ENCODE measurements at places on chromosomes 16 and 17. TPM values are rescaled to one million over a fixed set of nuclear protein-coding genes. Genes with fewer than 3 reads are reported as not detected.

Gene KLHL10
- 2.3 TPM for total RNA-seq

Gene SALL1
- total RNA-seq = 1.8 TPM

Gene GDPD1
- total RNA-seq = 3.7 TPM

Gene CYGB
- 8.3 TPM for total RNA-seq

Gene PRSS22
- not detected for total RNA-seq

Gene C16orf92
- not detected for total RNA-seq

Gene PTX4
- not detected for total RNA-seq

Gene KSR1
- total RNA-seq = 2.5 TPM

Gene MRPL28
- 94.1 TPM for total RNA-seq

Gene FBXL19
- total RNA-seq = 18.2 TPM

Gene FOXC2
- total RNA-seq = 0.51 TPM

Gene KRTAP1-1
- total RNA-seq = 1.6 TPM

Gene MYH13
- not detected for total RNA-seq

Gene FOXJ1
- not detected for total RNA-seq

Gene ETV4
- total RNA-seq = 2.1 TPM

Gene MFSD6L
- total RNA-seq = not detected

Gene C1QTNF8
- total RNA-seq = not detected

Gene TVP23A
- total RNA-seq = not detected

Gene MEAK7
- total RNA-seq = 45.6 TPM

Gene SMPD3
- total RNA-seq = not detected
